ENCODE measurements at places on chromosomes 2 and 18. TPM values are rescaled to one million over a fixed set of nuclear protein-coding genes. Genes with fewer than 3 reads are reported as not detected.

CCL20 gene
- not detected for total RNA-seq

INHBB gene
- total RNA-seq, result 0.07 TPM

DNA sequence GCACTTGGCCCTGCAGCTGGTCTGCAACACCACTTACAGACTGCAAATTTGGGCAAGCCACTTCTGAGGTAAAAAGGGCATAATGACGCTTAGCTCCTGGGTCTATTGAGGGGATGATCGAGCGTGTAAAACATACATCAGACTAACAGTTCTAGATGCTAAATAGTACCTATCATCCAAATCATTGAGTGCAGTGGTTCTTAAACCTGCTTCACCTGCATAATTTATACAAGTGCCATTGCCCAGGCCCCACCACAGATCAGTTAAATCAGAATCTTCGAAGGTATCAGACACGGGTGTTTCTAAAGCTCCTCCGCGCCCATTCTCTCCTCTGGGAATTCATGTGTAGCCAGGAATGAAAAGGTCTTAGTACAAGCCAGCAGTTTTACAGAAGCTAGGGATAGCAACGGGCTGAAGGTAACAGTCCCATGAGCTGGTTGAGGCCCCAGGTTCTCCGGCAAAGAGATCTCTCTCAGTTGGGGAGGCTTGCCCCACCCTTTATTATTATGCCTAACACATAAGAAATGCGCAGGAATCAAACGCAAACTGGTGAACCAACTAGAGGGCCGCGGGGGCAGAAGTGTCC, 737 bp upstream of the RNF181 start:
- DNase-seq, result no peak

COL4A4 gene
- total RNA-seq, result 0.67 TPM

DNA sequence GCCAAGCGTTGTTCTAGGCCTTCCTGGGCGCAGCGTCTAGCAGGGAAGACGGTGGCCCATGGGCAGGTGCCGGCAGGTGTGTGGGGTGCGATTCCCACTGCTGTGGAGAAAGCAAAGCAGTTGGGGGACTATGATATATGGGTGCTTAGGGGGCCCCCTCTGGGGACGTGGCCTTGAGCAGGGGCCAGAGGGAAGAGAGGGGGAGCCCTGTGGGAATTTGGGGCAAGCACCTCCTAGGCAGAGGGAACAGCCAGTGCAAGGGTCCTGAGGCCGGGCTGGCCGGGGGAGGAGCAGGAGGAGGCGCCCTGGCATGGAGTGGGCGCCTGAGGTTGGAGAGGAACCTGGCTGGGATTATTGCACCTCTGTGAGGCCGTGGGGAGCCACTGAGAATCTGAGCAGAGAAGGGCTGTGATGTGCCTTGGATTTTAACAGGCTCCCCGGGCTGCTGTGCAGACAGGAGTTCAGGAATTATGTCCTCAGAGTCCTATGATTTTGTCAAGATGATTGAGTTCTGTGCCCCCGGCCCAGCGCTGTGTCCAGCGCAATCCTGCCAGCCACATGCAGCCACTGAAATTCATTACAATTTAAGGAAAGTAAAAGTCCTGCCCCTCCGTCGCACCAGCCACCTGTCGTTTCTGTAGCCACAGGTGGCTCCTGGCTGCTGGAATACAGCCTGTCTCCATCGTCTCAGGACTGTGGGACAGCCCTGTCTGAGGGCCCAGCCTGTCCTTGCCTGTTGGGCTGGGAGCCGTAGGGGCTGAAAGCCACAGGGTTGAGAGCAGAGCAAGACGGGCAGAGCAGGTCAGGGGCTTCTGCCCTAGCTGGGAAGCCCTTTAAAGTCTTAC, 9.1 kb upstream of the KLHL30 start:
- no peak for DNase-seq

METTL21A gene
- 52.2 TPM for total RNA-seq

DNA sequence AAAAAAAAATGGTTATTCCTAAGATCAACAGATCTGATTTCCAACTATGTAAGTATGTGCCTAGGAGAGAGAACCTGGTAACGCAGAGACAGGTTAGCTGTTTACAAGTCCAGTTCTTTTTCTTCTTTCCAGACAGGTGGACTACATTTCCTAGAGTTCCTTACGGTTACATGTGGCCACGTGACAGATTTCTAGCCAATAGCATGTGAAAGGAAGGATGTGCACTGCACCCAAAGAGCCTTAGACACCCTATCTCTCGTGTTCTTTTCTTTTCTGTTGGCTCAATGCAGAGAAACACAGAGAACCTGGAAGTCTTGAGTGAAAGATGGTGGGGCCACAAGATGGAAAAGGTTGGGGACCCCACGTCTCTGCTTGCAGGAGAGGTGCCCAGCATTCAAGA, 375.9 kb downstream of the TNS1 start:
- DNase-seq, result no peak

SCN7A gene
- not detected for total RNA-seq

DNA sequence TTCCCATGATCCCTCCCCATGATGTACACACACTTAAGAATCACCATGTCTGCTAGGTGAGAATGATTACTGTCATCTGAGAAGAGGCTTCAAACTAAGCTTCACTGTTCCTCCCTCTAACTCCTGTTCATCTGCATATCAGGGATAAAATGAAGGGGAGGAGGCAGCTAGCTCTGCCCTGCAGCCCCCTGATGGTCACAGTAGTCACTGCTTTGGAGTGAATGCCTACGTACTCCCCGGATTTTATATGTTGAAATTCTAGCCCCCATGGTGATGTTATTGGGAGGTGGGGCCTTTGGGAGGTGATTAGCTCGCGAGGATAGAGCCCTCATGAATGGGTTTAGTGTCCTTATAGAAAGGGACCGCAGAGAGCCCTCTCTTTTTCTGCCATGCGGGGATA, 156.4 kb downstream of the NCKAP5 start:
- DNase-seq, result peak; percentile 33

DNA sequence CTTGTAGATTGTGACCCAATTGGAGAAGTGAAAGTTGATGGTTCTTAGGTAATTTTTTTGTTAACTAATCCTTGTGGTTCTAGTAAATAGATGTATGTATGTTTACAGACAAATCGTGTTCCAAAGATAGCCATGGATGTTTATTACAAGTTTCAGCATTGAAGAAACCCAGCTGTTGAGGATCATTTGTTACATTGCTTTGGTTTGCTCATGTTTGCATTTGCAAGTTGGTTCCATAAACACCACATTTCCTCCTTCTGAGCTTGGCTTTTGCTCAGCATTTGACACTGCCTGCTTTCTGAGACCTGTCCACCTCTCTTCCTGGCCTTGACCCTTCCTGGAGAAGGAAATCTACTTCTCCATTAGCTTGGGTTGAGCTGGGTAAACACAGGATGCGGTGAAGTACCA, 1.8 kb upstream of the CCDC68 start:
- DNase-seq, result no peak

DNA sequence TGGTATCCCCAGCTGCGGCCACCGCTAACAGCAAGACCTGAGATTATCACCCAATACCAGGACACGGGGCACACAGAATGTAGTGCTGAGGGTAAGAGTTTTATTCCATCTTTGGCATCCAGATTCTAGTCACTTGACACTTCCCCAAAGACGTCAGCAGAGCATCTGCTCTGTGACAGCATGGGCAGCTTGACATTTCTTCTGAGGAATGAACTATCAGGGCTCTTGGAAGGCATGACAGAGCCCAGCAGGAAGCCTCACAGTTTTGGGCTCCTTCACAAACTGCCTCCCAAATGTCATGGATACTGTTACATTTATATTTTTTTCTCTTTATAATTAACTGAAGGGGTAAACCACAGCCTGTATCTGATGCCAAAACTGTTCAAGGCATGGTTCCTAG, 1010.7 kb downstream of the TDRD15 start:
- no peak for DNase-seq

CYBRD1 gene
- total RNA-seq, result 2.4 TPM

GRCh38 chr2:204365811-204366210, 179.5 kb upstream of the PARD3B start:
- no peak for DNase-seq

GRCh38 chr18:37199741-37200140, 365.9 kb downstream of the CELF4 start:
- no peak for DNase-seq

COLEC11 gene
- total RNA-seq, result 0.07 TPM

RNF144A gene
- total RNA-seq, result 13.6 TPM

DNA sequence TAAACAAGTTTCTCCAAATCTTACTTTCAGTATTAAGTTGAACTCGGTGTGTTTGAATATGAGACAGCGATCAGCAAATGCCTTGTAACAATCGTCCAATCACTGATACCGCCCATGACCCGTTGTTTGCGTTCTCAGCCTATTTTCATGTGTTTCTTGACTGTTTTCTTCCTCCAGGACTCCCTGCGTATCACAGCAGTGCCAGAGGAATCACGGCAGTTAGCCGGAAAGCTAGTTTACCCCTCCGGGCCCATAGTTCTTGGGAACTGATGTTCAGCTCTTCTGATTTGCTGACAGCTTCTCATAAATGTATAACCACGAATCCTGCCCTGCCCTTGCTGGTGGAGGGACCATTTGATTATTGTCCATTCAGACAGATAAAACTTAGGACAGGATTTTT, 42.2 kb upstream of the TPO start:
- DNase-seq, result no peak

DNA sequence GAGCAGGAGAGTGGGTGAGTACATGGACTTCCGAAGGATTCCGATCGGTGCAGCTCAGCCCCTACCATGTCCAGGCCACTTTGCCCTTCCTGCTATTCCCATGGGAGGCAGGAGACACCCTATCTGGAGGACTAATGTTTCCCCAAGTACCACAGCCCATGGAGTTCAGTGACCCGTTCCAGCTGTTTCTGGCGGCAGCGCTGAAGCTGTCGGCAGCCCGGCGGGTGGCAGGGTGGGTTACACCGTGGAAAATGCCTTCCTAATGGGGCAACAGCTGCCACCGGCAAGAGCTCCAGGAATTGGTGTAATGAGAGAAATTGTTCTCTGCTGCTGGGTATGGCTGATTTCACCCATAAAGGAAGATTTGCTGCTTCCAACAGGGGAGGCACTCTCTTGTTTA, 98.3 kb downstream of the MYCN start:
- peak; percentile 38 for DNase-seq

DNA sequence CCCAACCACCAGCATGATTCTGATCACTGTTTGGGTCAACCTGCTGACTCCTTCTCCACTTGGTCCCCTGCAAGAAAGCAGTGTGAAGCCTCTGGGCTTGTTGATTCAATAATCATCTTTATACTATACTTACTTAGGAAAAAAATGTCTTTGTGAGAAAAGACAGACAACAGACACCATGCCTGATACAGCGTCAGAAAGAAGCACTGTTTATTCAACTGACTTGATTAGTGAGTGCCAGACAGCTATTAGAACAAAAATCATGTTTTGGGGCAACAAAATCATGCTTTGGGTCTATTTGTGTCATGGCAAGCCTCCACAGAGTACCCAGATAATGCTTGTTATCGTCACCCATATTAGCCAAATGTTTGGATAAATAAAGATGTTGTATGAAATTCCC, 58.7 kb upstream of the ATL2 start:
- no peak for DNase-seq

- no peak for DNase-seq
Measured at GRCh38 chr18:62935994-62936393, 220.7 kb downstream of the PHLPP1 start.

- DNase-seq, result peak; percentile 21
Measured at GRCh38 chr2:65479524-65479923, 47.1 kb upstream of the SPRED2 start.

DNA sequence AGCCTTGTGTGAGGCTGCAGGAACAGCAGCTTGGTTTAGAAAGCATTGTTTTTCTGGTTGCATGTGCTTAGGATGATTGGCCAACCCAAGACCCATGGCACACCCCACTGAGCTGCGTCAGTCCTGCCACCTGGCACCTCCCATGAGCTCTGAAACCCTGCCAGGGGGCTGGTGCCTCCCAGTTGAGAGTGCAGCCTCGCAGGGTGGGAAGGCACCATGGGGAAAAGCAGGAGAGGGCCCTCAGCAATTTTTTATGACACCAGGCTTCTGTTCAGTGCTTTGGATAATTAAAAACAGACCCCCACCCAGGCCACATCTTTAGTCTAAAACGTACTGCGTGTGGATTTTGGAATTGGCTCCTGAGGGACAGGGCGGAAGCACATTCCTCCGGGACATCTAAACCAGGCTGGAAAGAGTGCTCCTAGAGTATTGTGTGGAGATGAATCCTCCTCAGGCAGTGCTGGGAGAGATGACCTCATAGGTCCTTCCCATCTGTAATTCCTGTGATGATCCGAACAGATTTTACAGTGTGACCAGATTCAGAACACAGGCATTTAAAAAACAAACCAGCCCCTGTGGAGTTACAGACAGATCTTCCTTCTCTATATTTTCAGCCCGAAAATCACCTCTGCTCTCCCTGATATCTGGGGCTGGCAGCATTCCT, 438.3 kb downstream of the ZNF521 start:
- DNase-seq, result no peak

DNA sequence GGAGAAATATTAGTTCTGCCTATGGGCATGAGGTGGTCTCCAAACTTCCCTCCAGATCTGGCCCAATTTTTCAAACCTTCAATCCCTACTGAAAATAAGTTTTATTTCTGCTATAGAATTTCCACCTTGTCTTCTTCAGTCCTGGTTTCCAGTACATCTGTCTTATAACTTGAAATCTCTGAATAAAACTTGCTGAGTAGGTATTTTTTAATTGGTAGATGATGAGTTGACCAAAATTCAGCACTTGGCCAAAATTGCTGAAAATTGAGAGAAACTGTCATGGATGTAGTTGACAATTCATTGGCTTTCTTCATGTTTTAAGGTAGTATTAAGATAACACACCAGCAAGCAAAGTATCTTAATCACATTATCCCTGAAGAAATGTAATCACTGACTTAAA, 206.2 kb downstream of the PARD3B start:
- no peak for DNase-seq

DNA sequence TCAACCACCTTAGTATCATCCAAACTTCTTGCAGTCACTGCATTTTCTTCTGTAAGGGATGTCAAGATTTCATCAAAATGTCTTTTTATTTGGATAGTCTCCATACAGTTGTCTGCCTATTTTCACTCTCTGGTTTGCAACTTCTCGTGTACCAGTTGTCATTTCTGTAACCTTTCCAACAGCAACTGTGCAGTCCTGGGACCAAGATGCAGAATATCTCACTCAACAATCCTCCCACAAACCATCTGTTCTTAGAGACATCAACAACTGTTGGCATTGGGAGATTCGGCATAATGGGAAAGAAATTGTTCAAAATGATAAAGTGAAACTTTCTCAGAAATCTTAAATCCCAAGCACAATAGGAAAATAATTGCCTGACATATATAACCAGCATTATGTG, 933.6 kb upstream of the SLC39A10 start:
- DNase-seq, result no peak

GRCh38 chr2:201402651-201403562, 45.8 kb upstream of the FLACC1 start:
- no peak for DNase-seq

CTDSP1 gene
- 29.9 TPM for total RNA-seq

DNA sequence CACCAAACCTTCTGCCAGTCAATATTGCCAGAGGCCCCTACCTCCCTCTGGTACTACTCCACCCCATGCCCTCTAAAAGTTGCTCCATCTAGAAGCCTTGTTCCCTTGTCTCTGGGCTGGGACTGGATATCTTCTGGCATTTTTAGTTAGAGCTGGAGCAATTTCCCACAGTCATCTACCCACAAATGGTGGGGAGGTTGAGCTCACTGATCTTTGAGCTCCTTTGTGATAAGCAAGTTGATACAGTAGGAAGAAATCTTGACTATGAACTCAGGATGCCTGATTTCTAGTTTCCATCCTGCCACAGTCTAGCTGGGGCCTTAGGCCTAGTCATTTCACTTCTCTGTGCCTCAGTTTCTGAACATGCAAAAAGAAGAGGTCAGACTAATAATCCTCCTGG, 155.0 kb downstream of the MAIP1 start:
- DNase-seq, result no peak
